ENCODE measurements at places on chromosomes 5 and 9.

DNA sequence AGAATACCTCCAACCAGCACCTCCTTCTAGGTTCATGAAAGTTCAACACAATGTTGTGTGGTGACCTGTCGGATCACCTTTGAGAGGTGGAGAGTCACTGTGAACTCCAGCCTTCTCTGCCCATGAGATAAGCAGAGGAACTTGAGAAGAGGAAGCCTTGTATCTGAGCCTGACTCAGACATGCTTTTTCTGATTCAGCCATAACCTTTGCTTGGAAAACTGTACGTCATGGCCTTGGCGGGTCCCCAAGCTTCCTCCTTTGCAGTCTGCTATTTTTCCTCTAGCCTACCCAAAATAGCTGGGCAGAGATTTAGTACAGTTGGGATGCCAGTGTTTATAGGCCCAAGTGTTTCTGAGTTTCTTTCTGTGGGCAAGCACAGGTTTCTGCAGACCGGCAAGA is 274.7 kb downstream of the CETN3 start:
- no peak for DNase-seq

- no peak for DNase-seq
Measured at GRCh38 chr9:99249619-99250018, 27.5 kb downstream of the SEC61B start.

DNA sequence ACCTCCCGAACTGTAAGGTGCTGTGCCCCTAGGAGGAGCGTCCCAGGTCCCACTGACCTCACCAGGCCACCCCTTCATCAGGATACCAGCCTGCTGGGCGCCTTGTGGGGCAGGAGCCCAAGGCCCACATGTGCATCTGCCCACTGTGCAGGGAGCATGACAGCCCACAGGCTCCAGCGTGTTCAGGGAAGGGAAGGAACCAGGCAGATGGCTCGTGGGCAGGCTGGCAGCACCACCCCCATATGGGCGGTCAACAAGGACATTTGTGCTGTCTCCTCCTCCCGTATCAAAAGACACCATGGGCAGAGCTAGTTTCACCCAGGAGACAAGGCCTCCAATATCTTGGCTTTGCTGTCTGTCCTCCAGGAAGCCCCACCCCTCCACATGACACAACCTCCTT is 85.5 kb upstream of the PPP1R26 start:
- DNase-seq = no peak

DNA sequence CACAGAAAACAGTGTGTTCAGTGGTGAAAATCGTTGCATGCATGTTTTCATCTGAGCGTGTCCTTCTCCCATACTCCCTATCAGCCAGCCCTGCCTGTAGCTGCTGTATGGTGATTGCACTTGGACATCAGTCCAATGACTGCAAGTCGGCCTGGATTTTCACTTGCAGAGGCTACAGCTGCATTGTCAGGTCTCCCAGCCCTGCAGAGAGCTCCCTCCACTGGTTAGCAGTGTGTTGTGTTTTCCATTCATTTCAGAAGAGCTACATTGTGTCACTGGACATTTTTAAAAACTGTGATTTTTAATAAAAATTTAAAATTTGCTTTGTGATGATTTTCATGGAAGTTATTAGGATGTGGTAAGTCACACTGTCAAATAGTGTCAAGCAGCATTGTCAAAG is 96.6 kb downstream of the SYK start:
- no peak for DNase-seq

- DNase-seq = no peak
Measured at GRCh38 chr9:7906783-7907550, 107.4 kb upstream of the DMAC1 start.

DNA sequence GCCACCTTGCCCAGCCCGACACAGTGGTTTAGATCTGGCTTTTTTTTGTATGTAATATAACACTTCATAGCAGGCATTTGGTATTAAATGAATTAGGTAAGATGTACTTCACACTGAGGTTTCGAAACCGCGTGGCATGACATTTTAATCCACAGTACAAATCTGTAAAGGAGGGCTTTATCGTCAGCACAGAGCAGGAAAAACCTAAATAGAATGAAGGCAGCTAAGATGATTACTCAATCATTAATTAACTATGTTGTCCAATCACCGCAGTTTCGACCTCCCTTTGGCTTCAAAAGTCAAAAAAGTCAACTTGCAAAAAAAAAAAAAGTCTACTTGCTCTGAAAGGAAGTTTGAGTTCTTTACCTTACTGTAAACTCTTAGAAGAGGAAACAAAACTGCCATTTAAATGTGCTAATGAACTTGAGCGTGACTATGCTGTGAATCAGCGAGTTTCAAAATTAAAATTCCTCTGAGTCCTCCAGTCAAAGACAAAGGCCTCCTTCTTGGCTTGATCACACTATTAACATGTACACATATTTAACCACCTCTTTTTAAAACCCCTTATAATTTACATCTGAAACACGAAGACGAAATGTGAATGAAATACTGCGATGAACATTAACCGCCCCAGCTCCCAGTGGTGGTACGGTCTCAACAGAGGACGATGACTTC is 698 bp upstream of the SEC24A start:
- peak; percentile 1 for DNase-seq

DNA sequence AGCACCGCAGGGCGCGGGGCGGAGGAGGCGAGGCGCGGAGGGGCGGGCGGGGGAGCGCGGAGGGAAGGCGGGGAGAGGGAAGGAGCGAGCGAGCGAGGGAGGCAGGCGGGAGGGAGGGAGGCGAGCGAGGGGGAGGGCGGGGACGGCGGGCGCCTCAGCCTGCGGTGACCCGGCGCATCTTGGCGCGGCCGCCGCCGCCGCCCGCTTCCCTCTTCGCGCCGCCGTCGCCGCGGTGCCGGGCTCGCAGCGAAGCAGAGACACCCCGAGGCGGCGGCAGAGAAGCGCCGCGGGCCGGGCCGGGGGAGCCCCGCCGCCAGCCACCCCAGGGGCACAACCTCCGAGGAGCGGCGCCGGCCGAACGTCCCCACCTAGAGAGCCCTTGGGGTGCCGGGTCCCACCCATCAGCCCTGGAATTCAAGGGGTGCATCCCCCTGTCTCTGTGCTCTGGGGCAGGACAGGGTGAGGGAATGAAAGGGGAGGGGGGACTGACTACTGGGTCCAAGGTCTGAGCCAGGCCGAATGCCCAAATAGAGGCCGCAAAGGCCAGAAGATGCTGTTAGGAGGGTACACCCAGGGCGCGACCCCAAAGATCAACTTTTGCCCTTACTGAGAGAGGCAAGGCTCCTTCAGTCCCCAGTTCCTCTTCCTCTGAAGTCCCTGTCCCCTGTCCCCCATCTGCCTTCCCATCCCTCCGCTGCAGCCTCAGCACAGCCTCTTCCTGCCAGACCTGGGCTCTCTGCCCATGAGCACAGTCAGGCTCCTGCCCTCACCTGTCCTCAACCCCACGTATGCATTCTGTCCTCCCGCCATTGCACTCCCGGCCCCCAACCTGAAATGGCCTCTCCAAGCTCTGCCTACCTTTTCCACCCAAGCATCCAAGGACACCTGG is at the start of gene ADAMTS2:
Gene ADAMTS2 (minus strand): TSS at position 29 of the 889 bp plus-strand sequence. CDS start 133 bp downstream, outside the sequence.
- DNase-seq = no peak

GRCh38 chr5:30765227-30765626 is 428.3 kb upstream of the CDH6 start:
- no peak for DNase-seq

DNA sequence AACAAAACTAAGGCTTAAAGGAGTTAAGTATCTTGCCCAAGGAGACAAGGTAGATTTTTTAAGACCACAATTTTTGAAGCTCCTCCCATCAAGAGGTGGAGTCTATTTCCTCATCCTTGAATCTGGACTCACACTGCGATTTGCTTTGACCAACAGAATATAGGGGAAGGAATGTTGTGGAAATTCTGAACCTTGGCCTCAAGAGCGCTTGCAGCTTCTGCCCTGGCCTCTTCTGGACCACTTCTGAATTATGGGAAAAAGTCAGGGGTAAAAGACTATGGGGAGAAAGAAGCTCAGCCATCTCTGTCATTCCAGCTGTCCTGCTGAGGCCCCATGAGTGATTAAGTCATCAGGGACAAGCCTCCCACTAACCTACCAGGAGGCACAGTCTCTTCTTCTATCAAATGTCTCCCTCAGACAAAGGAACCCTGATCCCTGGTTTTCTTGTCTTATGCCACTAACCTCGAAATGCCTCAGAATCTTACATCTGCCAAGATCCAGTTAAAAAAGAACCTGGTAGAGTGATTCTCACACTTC is 25.9 kb downstream of the MAPKAP1 start:
- DNase-seq = no peak

DNA sequence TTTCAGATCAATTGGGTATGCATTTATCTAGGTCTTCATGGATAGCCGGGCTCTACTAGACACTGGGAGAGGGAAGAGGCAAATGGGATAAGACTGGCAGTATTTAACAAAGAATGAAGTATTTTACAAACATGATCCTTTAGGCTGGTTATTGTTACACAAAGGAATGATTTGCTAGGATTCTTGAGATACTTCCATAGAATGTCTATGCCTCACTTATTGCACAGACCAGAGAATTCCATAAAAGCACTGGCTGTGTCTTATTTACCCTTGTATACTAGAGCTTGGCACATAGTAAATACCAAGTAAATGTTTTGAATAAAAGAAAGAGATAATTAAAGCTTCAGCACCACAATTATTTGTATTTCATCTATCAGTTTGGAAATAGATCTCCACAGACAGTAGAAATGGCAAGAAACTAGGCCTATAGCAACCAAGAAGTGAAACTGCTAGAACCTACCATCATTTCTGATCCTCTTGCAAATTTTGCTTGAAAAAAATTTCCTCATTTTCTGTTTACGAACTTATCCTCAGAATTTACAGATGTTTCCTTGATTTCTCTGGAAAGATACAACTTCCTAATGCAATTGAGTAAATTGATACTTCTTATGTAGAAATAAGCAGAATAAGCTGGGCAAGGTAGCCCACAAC is 3.8 kb downstream of the PDCD1LG2 start:
- DNase-seq = no peak

- DNase-seq = no peak
Measured at GRCh38 chr5:74320526-74320925, 320.0 kb downstream of the ENC1 start.

- DNase-seq = no peak
Measured at GRCh38 chr9:82091100-82091499, 102.5 kb downstream of the SPATA31D1 start.

- no peak for DNase-seq
Measured at GRCh38 chr9:78248635-78249034, 12.8 kb downstream of the CEP78 start.

- no peak for DNase-seq
Measured at GRCh38 chr5:122753500-122753899, 21.4 kb upstream of the SNX2 start.

DNA sequence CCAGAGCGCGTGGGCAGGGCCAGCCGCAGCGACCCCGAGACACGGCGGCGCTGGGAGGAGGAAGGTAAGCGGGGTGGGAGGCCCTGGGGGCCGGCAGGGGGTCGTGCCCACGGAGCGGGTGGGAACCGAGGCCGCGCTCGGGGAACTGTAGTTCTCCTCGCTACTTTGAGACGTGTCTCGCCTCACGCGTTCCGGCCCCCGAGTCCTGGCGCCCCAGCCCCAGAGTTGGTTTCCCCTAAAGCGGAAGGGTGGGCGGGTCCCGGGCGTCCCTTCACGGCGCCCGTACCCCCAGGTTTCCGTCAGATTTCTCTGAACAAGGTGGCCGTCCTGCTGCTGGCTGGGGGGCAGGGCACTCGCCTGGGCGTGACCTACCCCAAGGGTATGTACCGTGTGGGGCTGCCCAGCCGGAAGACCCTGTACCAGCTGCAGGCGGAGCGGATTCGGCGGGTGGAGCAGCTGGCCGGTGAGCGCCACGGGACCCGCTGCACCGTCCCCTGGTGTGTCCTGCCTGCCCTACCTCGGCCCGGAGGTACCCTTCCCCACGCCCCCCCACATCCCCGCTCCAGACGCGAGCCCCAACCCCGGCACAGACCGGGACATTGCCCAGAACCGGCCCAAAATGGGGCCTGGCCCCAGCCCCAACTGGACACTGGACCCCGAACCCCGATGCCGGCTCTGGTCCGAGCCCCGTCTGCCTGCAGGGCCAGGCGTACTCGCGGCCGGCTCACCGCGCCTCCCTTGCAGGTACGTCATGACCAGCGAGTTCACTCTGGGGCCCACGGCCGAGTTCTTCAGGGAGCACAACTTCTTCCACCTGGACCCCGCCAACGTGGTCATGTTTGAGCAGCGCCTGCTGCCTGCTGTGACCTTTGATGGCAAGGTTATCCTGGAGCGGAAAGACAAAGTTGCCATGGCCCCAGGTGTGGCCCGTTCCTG is 709 bp downstream of the UAP1L1 start:
- DNase-seq = no peak

- no peak for DNase-seq
Measured at GRCh38 chr5:124365361-124365801, 381.1 kb downstream of the ZNF608 start.

GRCh38 chr5:120447706-120448239 is 16.3 kb upstream of the PRR16 start:
- no peak for DNase-seq

GRCh38 chr5:156920042-156920860 is 42.8 kb downstream of the TIMD4 start:
- no peak for DNase-seq

DNA sequence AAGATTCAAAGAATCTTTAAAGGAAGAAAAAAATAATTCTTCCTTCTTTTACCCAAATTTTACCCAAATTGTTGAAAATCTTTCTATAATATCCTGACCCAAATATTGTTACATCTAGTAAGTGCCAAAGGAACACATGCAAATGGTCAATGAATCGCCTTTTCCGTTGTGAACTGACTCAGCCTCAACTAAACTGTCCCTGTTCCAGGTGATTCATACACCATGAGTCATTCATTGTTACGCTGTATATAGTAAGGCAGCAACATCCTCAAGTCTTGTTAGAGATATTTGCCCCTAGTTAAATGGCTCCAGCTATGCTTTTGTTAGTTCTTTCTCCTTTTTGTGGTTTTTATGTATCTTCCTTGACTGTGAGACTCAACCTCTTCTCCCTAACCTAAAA is 9.7 kb downstream of the PTGER4 start:
- no peak for DNase-seq

GRCh38 chr9:89352874-89353649 is 34.8 kb downstream of the SECISBP2 start:
- DNase-seq = no peak

- no peak for DNase-seq
Measured at GRCh38 chr5:85849411-85849810, 768.3 kb upstream of the COX7C start.

DNA sequence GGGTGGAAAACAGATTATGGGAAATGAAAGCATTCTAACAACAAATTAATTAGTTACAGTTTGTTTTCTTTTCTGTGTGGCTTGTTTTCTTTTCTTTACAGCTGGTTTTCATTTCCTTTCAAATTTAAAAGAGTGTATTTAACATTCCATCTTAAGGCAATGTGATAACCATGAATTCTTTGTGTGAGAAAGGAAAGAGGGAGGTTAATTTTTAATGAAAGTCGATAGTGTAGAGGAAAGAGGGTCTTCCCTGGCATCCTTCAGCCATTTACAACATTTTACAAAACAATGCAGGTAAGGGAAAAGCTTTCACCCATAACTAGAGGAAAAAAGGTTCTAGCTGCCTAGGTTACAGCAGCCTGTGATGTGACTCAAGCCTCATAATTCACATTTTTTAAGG is 43.9 kb upstream of the IL33 start:
- DNase-seq = no peak

DNA sequence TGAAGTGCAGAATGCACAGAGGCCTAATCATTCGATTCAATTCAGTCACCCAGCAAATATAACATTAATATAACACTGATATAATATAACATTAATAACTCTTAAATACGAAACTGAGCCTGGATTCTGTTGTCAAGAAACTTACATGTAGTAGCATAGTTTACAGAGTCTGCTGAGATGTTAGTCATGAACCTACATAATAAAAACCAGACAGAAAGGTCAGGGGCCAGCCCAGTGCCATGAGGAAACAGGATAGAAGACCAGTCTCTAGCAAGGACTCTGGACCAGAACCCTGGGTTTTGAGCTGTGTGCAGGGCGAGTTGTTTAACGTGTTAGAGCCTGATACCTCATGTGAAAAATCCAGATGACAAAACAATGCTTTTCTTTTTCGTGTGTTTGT is 234.7 kb downstream of the NR2F1-AS1 start:
- DNase-seq = no peak
